ENCODE measurements at places on chromosomes 6 and 20. TPM values are rescaled to one million over a fixed set of nuclear protein-coding genes. Genes with fewer than 3 reads are reported as not detected.

The TENT5A gene
- total RNA-seq = 5.8 TPM

The LY6G6C gene
- total RNA-seq = not detected

The RSPO4 gene
- not detected for total RNA-seq

The TRIM40 gene
- 0.22 TPM for total RNA-seq

The C6orf163 gene
- 1.8 TPM for total RNA-seq

The WASF1 gene
- total RNA-seq = 0.94 TPM

The ZNF165 gene
- total RNA-seq = 4.7 TPM

The ZC3H12D gene
- total RNA-seq = 219 TPM

The BMP2 gene
- total RNA-seq = not detected

The MATN4 gene
- total RNA-seq = not detected

The SIRPB2 gene
- total RNA-seq = 1.8 TPM

The MACROD2 gene
- total RNA-seq = 0.85 TPM

The UQCC2 gene
- 17.3 TPM for total RNA-seq

The ANKRD6 gene
- 3.8 TPM for total RNA-seq

The HLA-A gene
- 2,242 TPM for total RNA-seq

The SYNDIG1 gene
- not detected for total RNA-seq

The CD109 gene
- 0.83 TPM for total RNA-seq

The TBX18 gene
- total RNA-seq = not detected

The C20orf144 gene
- 0.13 TPM for total RNA-seq

The BTN1A1 gene
- total RNA-seq = not detected

The SLC22A1 gene
- 0.21 TPM for total RNA-seq

The ADGB gene
- not detected for total RNA-seq

The CD40 gene
- 5.8 TPM for total RNA-seq

The TFAP2D gene
- total RNA-seq = not detected

The MEP1A gene
- not detected for total RNA-seq

The SEL1L2 gene
- not detected for total RNA-seq

The ETV7 gene
- 2.6 TPM for total RNA-seq

The TREML1 gene
- 68.6 TPM for total RNA-seq

The PMEPA1 gene
- total RNA-seq = 5.8 TPM

The DSP gene
- 0.05 TPM for total RNA-seq

The PNPLA1 gene
- not detected for total RNA-seq

The SERPINB6 gene
- total RNA-seq = 26.4 TPM

The SLC25A27 gene
- not detected for total RNA-seq

The GPSM3 gene
- total RNA-seq = 291 TPM

The SLC17A9 gene
- 0.89 TPM for total RNA-seq

The MRS2 gene
- total RNA-seq = 8.0 TPM

The MYBL2 gene
- 0.44 TPM for total RNA-seq

The ULBP3 gene
- 0.68 TPM for total RNA-seq

The TRAPPC3L gene
- total RNA-seq = 3.5 TPM

The ZKSCAN8 gene
- total RNA-seq = 20.2 TPM

The RNF144B gene
- 4.6 TPM for total RNA-seq

The PSORS1C1 gene
- total RNA-seq = not detected

The ASIP gene
- total RNA-seq = not detected

The UST gene
- 7.3 TPM for total RNA-seq

The SMIM8 gene
- total RNA-seq = 7.0 TPM

The SPTLC3 gene
- 0.42 TPM for total RNA-seq

The ARG1 gene
- not detected for total RNA-seq

The ZNF343 gene
- total RNA-seq = 4.9 TPM

The TBC1D20 gene
- total RNA-seq = 20.6 TPM

Measured in T-helper 17 cell (primary cell).